ENCODE measurements at places on chromosomes 7 and 10. TPM values are rescaled to one million over a fixed set of nuclear protein-coding genes. Genes with fewer than 3 reads are reported as not detected.

The FAS gene
- 74.7 TPM for total RNA-seq

The SPDYE2 gene
- total RNA-seq, result 0.34 TPM

The AMPH gene
- total RNA-seq, result 5.1 TPM

The MBL2 gene
- total RNA-seq, result not detected

The ANKRD1 gene
- total RNA-seq, result 6.6 TPM

The LRRC61 gene
- total RNA-seq, result 18.8 TPM

The PRLHR gene
- not detected for total RNA-seq

The ZNF853 gene
- 5.3 TPM for total RNA-seq

The SP4 gene
- total RNA-seq, result 6.0 TPM

The MRLN gene
- not detected for total RNA-seq

The CTTNBP2 gene
- total RNA-seq, result 3.6 TPM

The AQP1 gene
- 328 TPM for total RNA-seq

The CDNF gene
- 2.1 TPM for total RNA-seq

The HOXA6 gene
- total RNA-seq, result 4.7 TPM

The IDI1 gene
- total RNA-seq, result 60.0 TPM

DNA sequence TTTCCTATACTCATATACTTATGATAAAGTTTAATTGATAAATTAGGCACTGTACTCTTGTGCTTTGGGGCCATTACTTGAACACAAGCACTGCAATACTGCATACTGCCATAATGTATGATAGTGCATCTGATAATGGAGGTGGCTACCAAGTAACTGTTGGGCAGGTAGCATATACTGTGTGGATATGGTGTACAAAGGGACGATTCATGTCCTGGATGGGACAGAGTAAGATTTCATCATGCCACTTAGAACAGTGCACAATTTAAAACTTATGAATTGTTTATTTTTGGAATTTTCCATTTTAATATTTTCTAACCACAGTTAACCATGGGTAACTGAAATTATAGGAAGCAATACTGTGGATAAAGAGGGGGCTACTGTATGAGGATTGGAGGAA is 38.9 kb downstream of the AKAP9 start:
- DNase-seq, result no peak

GRCh38 chr7:137241655-137242360 is 101.7 kb downstream of the PTN start:
- DNase-seq, result no peak

- DNase-seq, result no peak
These were observed 43.0 kb upstream of the RPA3 start for GRCh38 chr7:7761340-7761973.

- DNase-seq, result peak; percentile 68
These were observed 712.1 kb downstream of the PHTF2 start for GRCh38 chr7:78510580-78511188.

DNA sequence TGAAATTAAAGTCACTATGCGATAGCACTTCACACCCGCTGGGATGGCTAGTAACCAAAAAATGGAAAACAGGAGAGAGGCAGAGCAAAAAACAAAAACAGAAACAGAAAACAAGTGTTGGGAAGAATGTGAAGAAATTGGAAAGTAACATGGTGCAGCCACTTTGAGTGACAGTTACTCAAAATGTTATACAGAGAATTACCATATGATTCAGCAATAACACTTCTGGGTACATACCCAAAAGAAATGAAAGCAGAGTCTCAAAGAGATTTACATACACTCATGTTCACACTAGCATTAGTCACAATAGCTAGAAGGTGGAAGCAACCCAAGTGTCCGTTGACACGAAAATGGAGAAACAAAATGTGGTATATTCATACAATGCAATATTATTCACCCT is 88.6 kb upstream of the KCNIP2 start:
- DNase-seq, result no peak

DNA sequence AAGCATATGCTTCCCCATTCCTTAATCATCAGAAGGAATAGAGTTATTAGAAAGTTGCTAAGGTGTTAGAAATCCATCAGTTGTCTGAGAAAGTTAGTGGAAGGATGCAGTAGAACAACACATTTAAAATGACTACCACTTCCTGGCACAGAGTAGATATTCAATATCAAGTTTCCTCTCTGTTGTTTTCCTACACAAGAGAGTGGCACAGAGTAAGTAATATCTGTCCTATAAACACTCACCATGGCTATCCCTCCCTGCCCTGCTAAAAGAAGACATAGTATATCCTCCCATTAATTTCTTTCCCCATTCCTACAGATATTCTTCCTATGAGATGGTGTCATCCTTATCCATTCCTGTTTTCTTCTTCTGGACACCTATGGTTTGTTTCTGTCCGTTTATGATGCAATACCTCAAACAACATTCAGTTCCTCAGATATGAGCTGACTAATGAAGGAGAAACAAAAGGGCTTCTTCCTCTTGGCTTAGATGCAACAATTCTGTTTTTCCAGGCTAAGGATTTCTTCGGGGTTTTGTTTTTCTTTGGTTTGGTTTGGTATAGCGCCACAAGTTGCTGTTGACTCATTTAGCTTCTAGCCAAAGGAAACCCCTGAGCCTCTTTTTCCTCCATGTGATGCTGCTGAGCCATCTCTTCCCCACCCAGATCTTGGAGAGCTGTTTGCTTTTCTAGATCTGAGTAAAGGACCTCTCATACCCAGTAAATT is 32.9 kb upstream of the BPGM start:
- no peak for DNase-seq

GRCh38 chr7:103810112-103810744 is 179.2 kb downstream of the RELN start:
- no peak for DNase-seq

GRCh38 chr10:23614483-23614882 is 175.6 kb downstream of the OTUD1 start:
- DNase-seq, result no peak

DNA sequence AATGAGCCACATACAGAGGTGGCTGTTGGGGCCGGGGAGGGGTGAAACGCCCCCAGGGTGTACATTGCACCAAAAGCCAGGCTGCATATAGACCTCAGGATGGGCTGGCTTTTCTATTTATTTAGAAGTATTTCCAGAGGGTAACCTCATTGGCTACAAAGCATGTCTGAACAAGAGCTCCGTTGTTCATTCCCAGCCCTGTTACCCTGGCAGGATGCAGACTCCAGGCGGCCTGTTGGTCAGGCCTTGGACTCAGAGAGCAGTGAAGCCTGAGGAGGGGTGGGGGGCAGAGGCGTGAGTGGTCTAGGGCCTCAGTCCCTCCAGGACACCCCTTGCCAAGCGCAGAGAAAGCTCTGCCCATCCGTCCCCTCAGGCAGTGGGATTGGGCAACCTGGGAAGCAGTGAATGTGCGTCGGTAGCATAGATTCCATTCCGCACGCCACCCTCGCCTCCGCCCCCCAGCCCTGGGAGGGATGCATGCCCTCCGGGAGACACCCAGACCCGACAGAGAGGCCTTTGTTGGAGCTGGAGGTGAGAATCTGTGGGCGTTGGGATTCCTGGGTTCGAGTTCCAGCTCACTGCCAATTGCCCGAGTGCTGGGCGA is 41.9 kb downstream of the TCF7L2 start:
- DNase-seq, result no peak

GRCh38 chr7:157265051-157265450 is 71.8 kb upstream of the DNAJB6 start:
- no peak for DNase-seq

DNA sequence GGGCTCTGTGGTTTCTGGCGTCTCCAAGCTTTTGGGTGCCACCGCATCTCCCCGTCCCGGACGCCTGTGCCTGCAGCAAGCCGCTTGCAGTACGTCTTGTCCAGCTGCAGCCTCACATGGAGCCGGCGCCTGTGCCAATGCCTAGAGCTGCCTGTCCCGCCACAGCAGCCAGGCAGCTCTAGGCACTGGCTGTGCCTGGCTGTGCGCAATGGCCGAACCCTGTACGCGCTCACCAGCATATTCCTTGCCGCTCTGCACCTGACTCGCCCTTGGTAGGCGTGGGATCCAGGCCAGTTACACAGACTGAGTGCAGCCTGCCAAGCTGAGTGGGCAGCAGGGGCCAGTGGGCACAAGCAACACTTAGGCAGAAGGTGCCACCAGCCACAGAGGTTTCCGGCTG is 381.2 kb upstream of the SORCS1 start:
- DNase-seq, result no peak

- DNase-seq, result no peak
These were observed 26.6 kb downstream of the INSIG1 start for GRCh38 chr7:155324012-155324917.

- no peak for DNase-seq
These were observed 647.8 kb downstream of the INHBA start for GRCh38 chr7:41054960-41055661.

DNA sequence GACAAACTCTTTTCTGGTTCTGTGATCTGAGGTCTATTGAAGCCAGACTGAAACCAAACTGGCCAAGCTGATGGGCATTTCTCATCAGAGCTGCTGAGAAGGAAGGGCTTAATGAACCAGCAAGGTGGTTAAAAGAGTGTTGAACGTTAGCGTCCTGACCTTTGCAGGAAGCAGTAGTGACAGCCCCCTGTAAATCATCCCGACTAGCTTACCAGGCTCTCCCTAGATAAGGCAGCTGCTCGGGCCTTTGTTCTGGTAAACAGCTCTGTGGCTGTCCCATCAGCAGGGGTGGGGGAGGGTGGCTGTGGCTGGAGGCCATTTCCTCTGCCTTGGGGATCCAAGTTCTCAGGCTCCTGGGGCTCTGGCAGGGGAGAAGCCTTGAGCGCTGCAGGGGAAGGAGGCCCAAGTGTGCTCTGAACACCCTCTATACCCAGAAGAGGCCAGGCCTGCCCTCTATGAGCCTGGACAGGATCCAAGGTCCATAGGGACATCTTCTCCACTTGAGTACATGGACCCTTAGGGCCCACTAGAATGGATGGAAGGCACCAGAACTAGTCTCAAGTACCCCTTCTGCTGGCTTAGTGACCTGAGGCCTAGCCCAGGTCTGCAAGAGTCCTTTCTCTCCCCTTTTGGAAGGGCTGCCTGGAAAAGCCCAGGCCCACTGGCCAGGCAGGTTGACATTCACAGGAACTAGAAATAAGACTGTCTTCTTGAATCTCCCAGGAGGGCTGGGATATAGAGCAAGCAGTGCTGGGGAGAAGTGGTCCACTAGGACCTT is 134.6 kb downstream of the ARHGAP22 start:
- DNase-seq, result peak; percentile 86

- no peak for DNase-seq
These were observed 26.5 kb downstream of the PPA1 start for GRCh38 chr10:70206762-70207161.

- DNase-seq, result no peak
These were observed 143.7 kb upstream of the RNF32 start for GRCh38 chr7:156496865-156497264.

GRCh38 chr10:97549587-97550322 is 22.8 kb upstream of the ANKRD2 start:
- DNase-seq, result peak; percentile 46

- no peak for DNase-seq
These were observed 19.2 kb downstream of the DUSP5 start for GRCh38 chr10:110516815-110517492.

- DNase-seq, result no peak
These were observed 17.5 kb upstream of the CDH23 start for GRCh38 chr10:71379118-71379766.

- no peak for DNase-seq
These were observed 10.9 kb downstream of the ANLN start for GRCh38 chr7:36400606-36401005.
